ENCODE measurements at places on chromosomes 2 and 18.

DNA sequence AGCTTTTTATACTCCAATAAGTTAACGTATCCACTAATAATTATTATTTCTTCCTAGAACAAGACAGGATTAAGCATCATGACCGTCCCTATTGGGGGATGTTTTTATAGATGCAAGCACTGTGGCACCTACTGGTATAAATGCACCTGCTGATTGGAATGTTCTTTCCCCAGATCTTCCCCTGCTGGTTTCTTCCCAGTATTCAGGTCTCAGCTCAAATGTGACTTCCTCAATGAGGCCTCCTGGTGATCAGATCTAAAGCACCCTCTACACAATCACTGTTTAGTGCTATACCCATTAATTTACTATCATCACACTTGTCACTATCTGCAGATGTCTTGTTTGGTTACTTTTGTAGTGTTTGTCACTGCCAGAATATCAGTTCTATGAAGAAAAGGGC is 3.9 kb upstream of the TYMS start:
- DNase-seq = no peak

- no peak for DNase-seq
Observed at GRCh38 chr2:216379977-216380376, 7.7 kb upstream of the MARCHF4 start.

GRCh38 chr18:26357960-26358359 is 131.7 kb downstream of the TAF4B start:
- DNase-seq = no peak

GRCh38 chr2:10228611-10229365 is 73.9 kb upstream of the HPCAL1 start:
- no peak for DNase-seq

- no peak for DNase-seq
Observed at GRCh38 chr2:69309351-69310110, 77.5 kb downstream of the GFPT1 start.

DNA sequence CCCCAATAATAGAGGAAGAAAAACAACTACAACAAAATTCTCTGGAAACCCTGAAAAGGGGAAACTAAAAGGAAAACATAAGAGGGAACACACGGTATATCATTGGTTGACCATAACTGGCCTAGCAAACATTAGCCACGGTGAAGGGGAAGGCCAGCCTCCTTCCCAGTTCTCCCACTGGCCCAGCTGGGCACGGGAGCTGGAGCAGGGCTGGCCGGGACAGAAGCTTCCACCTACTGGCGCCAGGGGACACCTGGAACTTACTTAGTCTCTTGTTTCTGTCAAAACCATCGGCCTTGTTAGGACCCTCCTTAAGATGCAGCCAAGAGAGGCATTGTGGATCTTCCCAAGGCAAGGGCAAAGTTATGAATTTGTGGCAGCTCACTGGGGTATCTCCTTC is 56.1 kb upstream of the DLGAP1 start:
- no peak for DNase-seq

GRCh38 chr2:8465560-8465959 is 216.3 kb upstream of the ID2 start:
- no peak for DNase-seq

DNA sequence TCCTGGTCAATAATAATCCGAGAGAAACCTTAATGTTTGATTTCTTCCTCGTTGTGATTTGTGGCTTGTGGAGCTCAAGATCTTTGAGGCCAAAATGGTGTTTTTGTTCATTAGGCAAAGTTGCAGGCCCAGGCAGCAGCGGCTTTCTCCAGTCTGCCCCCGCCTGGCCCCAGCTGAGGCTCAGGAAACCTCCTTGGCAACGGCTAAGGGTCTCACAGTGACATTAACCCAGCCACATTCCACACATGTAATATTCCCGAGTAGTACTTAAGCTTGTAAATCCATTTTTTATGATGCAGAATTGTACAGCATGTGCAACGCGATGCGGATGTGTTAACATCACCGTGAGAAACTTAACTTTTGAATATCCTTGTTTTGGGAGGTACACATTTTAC is 200.1 kb downstream of the BCL11A start:
- no peak for DNase-seq

GRCh38 chr18:10860928-10861327 is 288.4 kb downstream of the PIEZO2 start:
- no peak for DNase-seq

DNA sequence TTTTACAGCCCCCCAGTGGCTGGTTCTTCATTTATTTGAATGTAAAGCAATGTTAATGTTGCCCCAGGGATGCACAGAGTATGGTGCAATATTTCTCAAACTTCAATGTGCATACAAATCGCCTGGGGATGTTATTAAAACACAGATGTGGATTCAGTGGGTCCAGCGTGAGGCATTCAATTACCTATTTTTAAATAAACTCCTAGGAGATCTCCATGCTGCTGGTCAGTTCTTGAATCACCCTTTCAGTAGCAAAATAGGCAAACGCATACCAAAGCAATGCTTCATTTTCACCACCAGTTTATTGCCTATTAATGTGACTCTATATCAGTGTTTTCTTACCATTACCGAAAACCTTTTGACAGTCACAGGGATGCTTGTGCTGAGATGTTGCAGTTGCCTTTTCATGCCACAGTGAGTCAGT is 530.7 kb downstream of the CBLN2 start:
- DNase-seq = no peak

DNA sequence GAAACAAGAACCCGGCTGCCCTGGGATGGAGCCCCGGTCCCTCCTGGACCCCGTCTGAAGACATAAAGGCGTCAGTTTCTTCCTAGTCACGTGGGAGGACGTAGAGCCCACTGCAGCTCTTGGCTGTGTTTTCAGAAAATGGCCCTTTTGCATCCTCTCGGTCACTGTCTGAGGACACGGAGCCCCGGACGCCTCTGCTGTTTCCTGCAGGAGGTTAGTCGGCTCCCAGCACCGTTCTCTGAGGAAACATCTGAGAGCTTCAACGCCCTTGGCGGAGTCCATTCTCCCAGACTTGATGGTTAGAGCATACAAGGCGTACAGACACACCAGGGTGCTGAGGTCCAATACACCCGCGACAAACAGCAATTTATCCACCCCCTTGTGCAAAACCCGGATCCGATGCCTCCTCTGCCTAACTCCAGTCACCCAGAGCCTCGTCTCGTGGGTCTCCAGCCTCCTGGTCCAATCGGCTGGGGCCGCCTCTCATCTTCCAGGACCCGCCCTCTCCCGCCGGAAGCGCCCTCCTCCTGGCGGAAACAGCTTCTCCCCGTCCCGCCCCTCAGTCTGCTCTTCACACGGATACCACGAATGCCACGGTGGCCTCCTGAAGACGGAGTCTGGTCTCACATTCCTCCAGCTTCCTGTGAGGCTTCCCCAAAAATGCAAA is 119.4 kb downstream of the TMEM18 start:
- DNase-seq = no peak

DNA sequence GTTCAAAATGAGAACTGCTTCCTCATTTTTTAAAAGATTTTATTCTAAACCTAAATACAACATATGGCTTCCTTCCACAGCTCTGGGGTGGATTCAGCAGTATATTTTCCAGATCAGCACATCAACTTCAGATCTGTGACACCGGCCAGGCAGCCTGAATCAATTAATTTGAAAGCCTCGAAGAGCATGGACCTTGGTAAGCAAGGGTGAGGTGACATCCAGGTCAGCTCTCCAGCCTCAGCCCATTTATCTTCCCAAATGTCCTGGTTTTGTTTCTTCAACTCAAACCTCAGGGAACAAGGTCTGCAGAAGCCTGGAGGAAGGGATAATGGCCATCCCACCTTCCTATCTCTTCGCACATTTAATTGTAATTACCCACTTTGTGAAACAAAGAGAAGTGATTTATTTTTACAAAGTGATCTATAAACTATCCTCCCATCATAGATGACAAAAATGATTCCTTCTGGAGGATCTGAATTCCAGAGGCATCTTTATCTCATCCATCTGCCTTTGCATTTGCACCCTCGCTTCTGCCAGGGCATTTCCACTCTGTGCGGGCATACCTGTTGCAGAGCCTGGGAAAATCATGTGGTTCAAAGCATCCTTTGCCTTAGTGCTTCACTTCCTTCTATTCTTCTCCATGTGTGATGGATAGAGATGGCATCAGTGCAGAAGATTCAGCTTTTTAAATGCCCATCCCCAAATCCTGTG is 489.0 kb upstream of the NRP2 start:
- no peak for DNase-seq

DNA sequence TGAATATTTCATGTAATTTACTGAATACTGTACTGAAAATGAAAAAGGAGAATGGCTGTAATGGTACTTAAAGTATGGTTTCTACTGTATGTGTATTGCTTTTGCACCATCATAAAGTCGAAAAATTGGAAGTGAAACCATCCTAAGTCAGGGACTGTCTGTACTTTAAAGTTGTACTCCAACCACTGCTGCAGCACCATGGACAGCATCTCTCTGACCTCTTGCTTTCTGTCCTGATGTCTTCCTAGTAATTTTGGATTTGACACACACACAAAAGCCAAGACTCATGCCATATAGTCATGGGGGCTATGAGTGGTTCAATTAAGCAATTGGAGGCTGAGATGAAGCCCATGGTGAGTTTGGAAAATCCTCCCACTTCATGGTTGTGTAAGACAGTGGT is 256.3 kb upstream of the PKDCC start:
- DNase-seq = no peak

GRCh38 chr2:134288814-134289213 is 34.9 kb downstream of the MGAT5 start:
- DNase-seq = no peak

- DNase-seq = no peak
Observed at GRCh38 chr2:110886826-110887573, 154.6 kb downstream of the ACOXL start.

DNA sequence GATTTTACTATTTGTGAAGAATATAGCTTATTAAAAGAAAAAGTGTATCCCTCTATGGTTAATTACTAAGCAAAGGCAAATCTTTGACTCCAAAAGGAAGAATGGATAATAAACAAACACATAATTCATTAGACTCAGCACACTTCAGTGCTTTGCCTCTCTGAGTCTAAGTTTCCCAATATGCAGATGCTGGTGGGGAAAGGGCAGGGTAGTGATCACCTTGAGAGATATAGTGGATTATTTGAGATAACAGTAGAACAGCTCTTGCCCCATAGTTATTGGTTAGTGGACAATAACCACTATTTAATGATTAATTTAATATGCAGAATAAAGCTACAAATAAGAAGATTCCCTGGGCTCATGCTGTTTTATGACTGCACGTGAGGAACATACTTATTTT is 98.2 kb upstream of the SLC8A1 start:
- DNase-seq = no peak

DNA sequence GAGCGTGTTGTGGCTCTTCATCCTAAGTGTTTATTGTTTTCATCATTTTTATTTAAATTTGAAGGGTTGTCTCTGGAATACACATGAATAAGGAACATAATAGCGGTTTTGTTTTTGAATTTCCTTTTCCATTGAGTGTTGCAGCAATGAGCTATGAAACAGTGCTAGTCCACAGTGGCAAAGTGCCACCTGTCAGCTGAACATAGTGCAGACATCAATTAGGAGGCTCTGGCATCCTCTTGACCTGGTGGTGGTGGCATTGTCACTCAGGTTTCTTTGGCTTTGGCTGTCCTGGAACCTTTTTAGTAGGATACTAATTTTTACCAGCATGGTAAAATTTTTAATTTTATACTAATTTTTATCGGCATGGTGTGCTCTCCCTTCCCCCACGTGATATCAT is 63.2 kb downstream of the UGGT1 start:
- no peak for DNase-seq

DNA sequence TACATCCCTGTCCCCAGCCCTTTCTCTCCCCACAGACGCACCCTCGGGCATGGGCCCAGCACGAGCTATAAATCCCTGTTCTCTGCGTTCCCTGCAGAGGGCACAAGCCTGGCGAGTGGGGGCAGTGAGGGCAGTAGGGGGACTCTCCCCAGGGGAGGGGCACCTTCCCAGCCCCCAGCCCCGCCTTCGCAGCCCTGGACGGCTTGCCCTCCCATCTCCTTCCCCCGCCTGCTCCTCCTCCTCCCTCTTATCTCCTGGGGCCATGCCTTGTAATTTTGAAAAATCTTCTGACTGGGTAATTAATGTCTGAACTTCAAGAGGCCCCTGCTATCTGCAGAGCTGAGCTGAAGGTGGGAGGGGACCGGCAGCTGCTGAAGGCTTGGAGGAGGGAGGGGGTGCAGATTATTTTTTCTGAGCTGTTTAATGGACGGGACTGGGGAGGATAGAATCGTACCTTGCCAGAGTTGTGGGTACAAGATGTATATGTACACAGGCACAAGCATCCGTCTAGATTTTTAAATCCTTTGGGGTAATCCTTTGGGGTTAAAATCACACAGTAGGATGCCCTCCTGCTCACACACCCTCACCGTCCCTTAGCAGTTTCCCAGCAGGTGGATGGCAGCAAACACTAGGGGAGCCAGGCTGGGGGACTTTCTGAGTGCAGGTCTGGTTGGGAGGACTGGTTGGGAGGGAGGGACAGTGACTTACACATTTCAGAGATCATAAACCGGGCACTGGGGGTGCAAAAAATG is 121.9 kb downstream of the SMAD7 start:
- no peak for DNase-seq

DNA sequence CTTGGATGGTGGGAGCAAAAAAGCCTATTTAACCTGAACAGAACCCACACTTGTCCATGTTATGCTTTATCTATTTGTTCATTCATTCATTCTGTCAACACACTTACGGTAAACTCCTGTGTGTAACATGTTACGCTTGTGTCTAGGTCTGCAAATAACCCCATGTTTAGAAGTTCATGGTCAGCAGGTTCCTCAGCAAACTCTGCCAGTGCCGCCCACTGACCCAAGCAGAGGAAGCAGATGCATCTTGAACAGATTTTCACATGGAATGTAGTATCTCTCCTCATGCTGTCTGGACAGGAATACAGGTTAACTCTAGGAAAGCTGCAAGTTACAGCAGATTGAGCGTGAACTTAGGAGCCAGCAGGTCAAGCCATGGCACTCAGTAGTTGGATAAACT is 213.7 kb upstream of the COPS8 start:
- DNase-seq = no peak

GRCh38 chr18:78731398-78732032 is 248.1 kb upstream of the SALL3 start:
- no peak for DNase-seq

GRCh38 chr2:170953941-170954340 is 24.9 kb downstream of the GORASP2 start:
- no peak for DNase-seq

DNA sequence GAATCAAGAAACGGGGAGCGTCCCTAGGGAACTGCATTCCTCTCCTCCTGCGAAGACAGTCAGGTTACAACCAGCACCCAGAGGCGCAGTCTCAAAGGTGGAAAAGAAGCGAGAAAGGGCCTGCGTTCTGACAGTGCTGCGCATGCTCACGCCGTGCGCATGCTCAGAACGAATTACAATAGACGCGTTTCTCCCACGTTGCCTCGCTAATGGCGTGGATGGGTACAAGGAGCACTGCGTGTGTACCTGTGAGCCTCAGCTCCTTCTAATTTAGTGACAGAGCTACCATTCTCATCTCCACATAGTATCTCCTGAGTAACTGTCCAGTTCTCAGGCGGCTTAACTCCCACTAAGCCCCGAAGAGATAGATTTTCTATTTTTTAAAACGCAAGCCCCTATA is 448.8 kb downstream of the TXNL1 start:
- DNase-seq = no peak

- DNase-seq = no peak
Observed at GRCh38 chr2:193806088-193806774, 1611.5 kb upstream of the TMEFF2 start.

- DNase-seq = no peak
Observed at GRCh38 chr18:64219517-64219916, 70.6 kb upstream of the LINC00305 start.

- DNase-seq = no peak
Observed at GRCh38 chr18:58590839-58591238, 38.1 kb downstream of the ALPK2 start.

GRCh38 chr18:79922971-79923411 is 28.5 kb downstream of the SLC66A2 start:
- DNase-seq = no peak

GRCh38 chr2:1234731-1235308 is 178.4 kb upstream of the TPO start:
- DNase-seq = no peak
